ENCODE measurements at places on chromosomes 4 and X.

GRCh38 chrX:48848847-48849246 is 13.4 kb upstream of the PCSK1N start:
- DNase-seq = no peak

DNA sequence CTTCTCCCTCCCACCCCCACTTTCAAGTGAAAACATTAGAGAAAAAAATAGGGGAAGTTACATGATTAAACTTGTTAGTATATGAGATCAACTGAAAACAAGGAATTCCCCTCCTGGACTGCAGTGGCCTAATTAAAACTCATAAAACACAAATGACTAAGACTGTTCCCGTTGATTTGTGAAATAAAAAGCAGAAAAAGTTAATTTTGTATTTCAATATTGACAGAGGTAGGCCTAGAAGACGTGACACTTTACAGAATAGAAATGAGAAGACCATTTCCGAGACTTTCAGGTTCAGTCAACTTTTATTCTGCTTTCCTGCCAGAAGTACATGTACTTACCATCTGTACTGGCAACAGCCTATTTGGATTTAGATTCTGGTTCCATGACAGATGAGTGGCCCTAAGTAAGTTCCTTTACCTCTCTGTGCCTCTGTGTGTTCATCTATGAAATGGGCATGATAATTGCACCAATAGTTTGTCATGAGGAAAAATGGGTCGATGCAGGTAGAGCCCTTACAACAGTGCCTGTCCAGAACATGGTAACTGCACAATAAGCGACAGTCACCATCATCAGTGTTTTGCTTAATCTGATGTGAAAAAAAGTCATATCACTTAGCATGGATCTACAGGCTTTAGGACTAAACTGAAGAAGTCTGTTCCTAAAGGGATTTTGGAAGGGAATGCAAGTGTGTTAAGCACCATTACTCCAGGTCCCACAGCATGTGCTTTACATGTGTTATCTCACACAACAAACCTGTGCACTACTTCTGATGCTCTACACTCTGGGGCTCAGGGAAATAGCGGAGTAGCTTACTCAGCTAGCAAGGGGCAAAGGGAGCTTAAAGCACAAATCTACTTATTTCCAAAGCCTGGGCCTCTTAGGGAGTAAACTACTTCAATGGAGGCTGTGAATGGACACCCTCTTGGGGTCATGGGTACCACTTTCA is 562.3 kb upstream of the DIPK2B start:
- no peak for DNase-seq

- DNase-seq = peak; percentile 72
Measured at GRCh38 chrX:82765811-82766210, 742.3 kb upstream of the POU3F4 start.

DNA sequence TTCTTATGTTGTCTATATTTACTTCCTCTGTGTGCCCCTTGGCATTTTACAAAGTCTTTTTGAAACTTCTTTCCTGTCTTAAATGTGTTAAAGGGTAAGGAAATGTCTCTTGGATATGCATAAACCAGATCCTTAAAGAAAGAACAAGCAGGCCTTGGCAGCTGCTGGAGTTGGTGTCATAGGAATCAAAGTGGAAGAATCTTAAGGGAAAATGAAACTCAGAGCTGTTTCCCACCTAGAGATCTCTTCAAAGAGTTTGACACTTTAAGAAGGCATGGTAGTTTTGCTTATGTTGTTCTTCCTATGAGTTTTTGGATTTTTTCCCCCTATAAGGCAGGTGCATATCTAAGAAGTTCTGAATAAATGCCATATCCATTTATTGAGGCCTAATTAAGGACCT is 37.0 kb upstream of the CWH43 start:
- DNase-seq = no peak

GRCh38 chr4:22500128-22500611 is 15.7 kb downstream of the ADGRA3 start:
- no peak for DNase-seq

DNA sequence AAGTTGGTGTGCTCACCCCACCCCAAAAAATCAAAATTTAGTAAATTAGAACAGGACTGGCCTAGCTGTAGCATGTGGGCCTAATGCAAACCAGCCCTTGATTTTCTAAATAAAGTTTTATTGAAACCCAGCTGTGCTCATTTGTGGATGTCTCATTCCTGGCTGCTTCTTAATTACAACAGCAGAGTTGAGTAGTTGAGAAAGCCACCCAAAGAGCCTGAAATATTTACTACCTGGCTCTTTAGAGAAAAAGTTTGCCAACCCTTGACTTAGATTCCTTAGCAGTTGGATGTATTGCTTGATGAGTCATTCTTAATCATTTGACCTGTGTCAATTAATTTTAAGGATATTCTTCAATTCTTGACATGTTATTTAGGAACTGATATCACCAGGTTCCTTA is 168.3 kb upstream of the PUDP start:
- DNase-seq = peak; percentile 2

DNA sequence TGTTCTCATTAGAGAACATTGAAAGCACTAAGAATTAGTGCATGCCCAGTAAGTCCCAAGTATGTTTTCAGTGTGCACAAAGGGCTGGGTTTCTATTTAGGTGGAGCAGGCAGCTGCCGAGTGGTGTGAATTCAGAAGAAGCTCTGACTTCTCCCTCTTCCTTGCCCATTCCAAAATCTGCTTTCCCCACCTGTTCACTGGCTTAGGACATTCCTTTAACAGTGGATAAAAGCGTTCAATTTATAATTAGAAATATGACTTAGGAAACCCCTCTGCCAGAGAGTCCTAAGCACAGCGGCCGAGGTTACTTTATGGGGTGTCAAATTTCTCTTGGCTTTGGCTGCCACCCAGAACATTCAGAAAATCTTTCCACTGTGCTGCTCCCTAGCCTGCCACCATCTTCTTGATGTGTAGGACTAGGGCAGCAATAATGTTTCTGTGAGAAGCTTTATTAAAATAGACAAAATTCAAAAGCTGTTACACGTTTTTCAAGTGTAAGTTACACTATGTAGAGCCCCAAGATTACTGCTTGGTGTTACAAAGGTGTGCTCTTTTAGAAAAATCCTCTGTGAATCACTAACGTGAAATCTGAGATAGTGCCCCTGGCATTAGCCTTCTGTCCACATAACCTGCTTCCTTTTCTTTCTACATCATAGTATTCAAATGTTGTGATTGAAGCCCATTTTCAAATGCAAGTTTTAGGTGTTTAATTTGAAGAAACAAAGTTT is 191.6 kb upstream of the ANKRD50 start:
- peak; percentile 82 for DNase-seq

DNA sequence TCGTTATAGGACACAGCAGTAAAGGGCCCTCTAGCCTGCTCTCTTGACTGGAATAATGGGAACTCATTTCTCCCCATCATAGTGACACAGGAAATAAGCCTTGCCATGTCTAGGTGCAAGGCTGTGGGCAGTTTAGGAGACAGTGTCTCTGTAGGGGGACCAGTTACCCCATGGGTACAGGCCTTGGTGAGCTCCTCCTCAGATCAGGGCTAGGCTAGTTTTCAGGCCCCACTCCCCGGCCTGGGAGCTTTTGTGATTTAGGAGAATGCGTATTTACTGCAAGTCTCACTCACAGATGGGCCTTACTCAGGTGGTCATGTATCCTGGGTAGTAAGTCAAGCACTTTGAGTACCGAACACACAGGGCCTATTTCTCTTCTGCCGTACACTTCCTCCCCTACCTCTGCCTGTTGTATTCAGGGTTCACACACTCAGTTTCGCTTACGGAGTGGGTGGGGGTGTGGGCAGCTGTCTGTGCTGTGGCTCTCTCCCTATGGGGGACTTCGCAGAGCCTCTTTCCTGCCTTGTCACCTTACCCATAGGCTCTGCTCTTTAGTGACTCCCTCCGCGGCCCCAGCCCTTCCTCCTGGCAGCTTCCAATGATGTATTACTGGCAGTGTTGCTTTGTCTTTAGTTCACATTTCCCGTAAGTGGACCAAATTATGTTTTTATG is 34.2 kb downstream of the FAM193A start:
- no peak for DNase-seq

- no peak for DNase-seq
Measured at GRCh38 chr4:101307899-101308298, 39.4 kb downstream of the PPP3CA start.

DNA sequence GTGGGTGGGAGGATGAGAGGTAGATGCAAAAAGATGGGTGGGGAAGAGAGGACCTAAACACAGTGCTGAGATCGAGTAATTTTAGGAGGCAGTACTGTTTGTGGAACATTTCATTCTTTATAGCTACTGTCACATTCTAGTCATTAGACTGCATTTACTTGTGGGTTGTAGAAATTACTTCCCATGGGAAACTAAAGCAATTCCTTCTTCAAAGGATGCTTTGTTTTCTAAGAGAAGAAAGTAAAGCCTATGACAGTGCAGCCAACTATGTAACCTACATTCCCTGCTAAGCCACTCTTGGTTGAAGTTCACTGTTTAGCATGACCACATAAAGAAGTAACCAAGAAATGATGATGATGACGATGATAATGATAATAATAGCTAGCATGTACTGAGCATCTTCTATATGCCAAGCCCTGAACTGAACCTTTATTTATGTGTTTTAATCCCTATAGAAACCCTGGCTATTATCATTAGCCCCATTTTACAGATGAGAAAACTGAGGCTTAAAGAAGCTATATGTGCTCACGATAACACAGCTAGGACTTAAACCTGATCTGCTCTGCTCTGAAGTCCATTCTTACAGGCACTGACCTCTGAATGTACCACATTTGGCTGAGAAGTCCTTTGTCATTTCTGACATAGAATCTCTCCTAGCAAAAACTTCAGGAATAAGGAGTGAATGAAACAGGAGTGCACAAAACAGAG is 114.5 kb upstream of the KIT start:
- no peak for DNase-seq

DNA sequence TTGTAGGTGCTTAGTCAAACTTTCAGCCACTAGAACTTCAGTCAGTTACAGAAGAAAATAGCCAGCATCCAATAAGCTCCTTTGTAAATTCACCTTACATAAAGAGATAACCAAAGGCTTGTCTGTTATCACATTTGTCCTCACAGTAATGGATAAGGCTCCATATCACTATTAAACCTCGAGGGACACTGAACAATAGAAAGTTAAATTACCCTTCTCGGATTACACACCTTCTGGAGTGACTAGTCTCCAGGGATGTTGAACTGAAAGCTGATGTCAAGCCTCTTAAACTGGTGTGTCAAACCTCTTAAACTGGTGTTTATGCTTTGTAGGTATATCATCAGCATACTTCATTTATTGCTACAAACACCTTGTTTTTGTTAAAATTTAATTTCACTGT is 639.0 kb downstream of the CENPC start:
- DNase-seq = no peak

GRCh38 chrX:102658556-102658955 is 7.3 kb downstream of the GPRASP1 start:
- DNase-seq = peak; percentile 8

DNA sequence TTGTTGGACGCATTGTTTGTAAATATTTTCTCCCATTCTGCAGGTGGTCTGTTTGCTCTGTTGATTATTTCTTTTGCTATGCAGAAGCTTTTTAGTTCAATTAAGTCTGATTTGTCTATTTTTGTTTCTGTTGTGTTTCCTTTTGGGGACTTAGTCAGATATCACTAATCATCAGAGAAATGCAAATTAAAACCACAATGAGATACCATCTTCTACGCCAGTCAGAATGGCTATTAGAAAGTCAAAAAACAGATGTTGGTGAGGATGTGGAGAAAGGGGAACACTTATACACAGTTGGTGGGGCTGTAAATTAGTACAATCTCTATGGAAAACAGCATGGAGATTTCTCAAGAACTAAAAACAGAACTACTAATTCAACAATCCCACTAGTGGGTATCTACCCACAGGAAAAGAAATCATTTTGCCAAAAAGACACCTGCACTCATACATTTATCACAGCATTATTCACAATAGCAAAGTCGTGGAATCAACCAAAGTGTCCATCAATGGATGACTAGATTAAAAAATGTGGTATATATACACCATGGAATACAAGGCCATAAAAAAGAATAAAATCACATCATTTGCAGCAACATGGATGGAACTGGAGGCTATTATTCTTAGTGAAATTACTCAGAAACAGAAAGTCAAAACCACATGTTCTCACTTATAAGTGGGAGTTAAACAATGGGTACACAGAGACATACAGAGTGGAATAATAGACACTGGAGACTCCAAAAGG is 8.1 kb downstream of the COQ2 start:
- DNase-seq = no peak

DNA sequence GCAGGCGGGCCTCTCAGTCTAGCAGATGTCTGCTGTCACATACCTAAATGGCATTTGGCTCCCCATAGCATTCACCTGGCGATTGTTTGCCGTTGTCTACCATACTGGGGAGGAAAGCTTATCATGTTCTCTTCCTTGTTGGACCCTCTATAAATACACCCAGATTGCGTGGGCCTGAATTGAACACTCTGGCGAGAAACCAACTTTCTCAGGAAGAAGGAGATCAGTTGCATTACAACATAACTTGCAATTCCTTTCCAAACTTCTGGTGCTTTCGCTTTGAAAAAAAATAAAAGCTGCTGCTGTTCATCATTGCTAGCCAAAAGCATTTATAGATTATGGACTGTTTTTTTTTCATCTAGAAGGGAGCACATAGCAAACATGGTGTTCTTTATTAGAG is 230.0 kb upstream of the GPC4 start:
- DNase-seq = peak; percentile 66

DNA sequence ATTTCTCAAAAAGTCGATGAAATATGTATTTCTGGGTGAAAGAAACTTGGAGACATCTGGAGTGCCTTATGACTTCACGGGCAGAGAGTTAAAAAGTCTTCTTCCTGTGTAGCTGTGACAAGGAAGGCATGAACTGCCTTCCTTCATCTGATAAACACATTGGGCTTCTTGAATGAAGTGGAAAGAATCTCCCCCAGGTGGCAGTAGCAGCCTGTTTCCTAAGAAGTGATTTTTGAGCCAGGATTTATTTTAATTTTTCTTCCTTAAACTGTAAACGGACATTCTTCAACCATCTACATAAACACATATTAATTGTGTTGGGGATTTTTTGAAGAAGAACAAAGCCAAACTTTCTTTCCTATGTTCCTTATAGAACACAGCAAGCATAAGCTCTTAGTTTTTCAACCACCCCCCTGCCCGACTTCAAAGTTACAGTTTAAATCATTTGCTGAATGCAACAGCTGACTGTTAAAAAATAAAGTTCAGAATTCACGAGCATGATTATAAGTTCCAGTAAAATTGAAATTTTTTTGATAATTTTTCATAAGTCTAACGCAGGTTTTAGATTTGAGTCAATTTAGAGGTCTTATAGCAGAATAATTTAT is 980 bp upstream of the GIMD1 start:
- DNase-seq = peak; percentile 86

- peak; percentile 39 for DNase-seq
Measured at GRCh38 chrX:54807524-54808108, at the start of gene MAGED2. Gene MAGED2, plus strand, starts transcription at chrX:54807745. Its CDS starts 1,587 bp downstream, at chrX:54809332.

- DNase-seq = no peak
Measured at GRCh38 chrX:132270021-132270420, 50.8 kb upstream of the RAP2C start.

DNA sequence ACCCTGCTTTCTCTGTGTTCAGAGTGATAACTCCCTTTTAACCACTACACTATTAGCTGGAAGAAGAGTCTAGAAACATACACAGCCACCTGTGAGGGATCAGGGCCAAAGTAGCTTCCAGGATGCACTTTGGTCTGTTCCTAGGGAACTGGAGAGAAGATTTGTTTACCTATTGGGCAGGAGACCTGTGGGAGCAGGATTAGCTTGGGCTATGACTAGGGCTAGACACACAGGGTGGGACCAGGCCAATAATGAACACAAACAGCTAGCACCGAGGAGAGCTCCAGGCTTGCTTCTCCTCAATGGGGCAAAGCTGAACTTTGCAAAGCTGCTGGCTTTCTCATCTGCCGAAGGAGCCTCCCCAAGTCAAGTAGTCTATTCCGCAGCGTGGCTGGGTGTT is 24.4 kb upstream of the MAP7D3 start:
- no peak for DNase-seq

GRCh38 chr4:159027535-159027934 is 75.3 kb upstream of the RAPGEF2 start:
- peak; percentile 27 for DNase-seq

Measured in fibroblast of lung (primary cell).